Body of pancreas (tissue), 4 donors: ENCODE measurements at places on chromosomes 7 and 10. TPM values are rescaled to one million over a fixed set of nuclear protein-coding genes. Genes with fewer than 3 reads are reported as not detected.

DNA sequence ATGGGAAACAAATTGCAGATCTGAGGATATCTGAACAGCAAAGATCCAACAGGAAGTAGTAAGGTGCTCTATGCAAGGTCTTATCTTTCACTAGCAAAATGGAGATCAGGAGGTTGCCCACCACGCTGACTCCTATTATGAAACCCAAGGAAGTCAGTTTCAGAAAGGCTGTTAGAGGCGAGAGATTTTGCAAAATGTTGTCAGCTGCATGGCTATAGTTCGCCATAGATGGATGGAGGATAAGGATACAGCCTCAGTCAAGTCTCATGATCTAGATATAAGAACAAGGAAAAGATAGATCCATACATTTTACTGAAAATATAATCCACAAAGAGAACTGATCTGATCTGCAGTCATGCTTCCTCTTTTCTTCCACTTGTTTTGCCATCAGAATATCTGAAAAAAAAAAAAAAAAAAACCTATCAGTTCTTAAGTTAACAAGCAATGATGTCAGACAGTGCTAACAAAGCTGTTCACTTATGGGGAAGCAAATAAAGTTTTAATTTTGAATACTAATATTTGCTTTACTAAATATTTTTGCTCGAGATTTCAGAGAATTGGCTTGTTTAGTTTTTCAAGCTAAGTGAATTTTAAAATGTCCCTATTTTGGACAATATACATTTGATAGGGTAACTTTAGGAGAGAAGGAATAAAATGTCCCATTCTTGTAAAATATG is 2.0 kb downstream of the GPR85 start:
- no peak for DNase-seq

DNA sequence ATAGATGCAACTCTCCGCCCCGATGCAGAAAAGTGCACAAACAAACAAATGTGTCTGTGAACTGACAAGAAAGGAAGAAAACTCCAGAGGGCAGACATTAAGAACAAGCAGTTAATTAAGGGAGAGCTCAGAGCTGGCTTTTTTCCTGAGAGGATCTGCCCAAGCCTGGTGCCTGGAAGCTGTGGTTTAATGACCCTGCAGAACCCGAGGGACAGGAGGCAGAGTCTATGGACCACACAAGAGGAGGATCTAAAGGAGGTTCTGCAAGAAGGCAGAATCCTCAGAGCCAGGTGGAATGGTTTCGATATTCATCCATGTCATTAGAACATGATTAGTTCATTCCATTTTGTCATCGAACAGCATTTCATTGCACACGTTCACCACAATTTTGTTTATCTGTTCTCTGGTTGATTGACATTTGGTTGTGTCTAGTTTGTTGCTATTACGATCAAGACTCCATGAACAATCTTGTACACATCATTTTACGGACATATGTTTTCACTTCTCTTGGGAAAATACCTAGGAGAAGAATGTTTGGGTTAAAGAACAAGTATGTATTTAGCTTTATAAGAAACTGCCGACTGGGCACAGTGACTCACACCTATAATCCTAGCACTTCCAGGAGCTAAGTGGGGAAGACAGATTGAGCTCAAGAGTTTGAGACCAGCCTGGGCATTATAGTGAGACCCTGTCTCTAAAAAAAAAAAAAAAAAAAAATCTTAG is 560.2 kb downstream of the CALN1 start:
- DNase-seq = no peak

HTR5A gene
- total RNA-seq = not detected

- peak; percentile 32 for DNase-seq
Observed at GRCh38 chr7:30510124-30511075, 5.8 kb upstream of the GGCT start.

FXYD4 gene
- not detected for total RNA-seq

DNA sequence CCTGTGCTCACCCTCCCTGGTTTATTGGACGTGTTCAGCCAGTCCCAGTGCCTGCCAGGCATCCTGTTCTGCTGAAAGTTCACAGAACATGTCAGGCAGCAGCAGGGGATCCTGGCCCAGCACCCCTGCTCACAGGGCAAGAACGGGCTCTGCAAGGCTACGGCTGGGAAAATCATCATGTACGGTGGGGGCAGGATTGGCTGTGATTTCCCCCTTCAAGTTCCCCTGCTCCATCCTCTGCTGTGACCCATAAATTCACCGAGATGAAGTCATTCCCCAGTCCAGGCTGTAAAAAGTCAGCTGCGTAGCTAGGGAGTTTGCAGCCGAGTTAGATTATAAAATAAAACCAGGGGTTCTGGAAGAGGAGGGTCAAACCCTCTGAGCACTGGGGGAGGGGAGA is 484.1 kb upstream of the ZMIZ1 start:
- no peak for DNase-seq

- peak; percentile 74 for DNase-seq
Observed at GRCh38 chr7:151013733-151014497, 10.4 kb downstream of the ATG9B start.

DNA sequence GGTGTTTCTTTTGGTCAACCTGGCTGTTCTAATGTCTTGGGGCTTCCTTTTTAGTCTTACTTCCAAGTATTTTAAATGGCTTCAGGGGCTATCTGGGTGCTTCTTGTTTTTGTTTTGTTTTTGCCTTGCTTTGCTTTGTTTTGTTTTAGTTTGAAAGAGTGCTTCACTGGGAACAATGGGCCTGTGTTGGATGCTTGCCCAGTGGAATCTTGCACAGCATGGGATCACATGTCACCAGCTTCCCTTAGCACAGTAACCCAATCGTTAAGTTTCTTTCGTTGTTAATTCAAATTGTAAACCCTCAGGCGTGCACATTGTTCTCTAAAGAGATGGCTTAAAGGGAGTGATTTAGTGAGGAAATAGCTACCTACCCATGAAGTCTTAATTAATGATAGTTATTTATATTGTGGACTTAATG is 8.9 kb downstream of the COL17A1 start:
- DNase-seq = peak; percentile 40

AP1S1 gene
- 12.2 TPM for total RNA-seq

- DNase-seq = no peak
Observed at GRCh38 chr10:36534471-36535002, 590.9 kb upstream of the ANKRD30A start.

- no peak for DNase-seq
Observed at GRCh38 chr7:39324139-39324760, 242.0 kb upstream of the YAE1 start.

SH2D4B gene
- total RNA-seq = not detected

ASB10 gene
- total RNA-seq = not detected

DNA sequence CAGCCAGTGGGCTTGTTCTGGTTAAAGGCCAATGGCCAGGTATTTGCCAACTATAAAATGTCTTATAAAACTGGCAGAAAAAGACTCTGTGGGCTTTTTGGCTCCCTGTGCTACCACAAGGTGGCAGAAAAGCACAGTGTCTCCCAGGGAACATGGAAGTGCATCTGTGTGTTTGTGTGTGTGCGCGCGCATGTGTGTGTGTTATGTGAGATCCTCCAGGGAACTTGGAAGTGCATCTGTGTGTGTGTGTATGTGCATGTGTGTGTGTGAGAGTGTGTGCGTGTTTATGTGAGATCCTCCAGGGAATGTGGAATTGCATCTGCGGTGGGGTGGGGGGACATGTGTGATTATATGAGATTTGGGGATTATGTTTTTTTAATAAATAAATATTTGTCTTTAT is 30.2 kb upstream of the ABI1 start:
- DNase-seq = peak; percentile 50

SNX10 gene
- 1.3 TPM for total RNA-seq

DNA sequence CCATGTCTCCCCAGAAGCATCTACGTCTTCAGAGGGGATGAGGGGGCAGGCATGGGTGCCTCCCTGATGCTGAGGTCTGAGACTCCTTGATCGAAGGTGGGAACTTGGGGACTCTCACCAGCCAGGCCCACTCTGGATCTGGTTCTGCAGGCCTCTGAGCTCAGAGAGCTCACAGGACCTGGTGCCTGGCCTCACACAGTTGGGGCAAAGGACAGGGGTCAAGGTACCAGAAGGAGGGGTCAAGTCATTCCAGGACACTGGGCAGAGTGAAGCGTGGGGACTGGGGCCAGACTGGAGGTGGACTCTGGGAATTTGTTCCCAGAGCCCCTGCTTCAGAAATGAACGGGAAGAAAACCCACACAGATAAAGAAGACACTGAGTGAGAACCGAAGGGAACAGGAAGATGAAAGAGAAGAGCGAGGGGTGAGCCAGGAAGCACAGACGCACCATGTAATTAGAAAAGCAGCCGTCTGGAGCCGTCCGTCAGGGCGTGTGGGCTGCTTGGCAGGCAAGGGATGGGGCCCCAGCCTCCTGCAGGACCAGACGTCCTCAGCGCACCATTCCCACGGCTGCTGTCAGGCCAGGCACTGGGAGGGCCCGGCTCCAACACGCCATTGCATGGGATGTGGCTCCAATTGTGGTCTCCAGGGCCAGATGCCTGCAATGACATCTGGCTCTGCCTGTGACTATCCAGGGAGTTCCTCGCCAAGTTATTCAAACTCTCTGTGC is 47.7 kb downstream of the ZCCHC24 start:
- no peak for DNase-seq

CHST15 gene
- 18.5 TPM for total RNA-seq

MGAM2 gene
- total RNA-seq = 10.9 TPM

NUTM2E gene
- total RNA-seq = not detected
